ENCODE measurements at places on chromosomes 5 and 9.

- DNase-seq: no peak
Measured at GRCh38 chr9:134935701-134936345, 18.1 kb upstream of the FCN1 start.

- DNase-seq: no peak
Measured at GRCh38 chr5:31698673-31699072, 59.7 kb downstream of the PDZD2 start.

DNA sequence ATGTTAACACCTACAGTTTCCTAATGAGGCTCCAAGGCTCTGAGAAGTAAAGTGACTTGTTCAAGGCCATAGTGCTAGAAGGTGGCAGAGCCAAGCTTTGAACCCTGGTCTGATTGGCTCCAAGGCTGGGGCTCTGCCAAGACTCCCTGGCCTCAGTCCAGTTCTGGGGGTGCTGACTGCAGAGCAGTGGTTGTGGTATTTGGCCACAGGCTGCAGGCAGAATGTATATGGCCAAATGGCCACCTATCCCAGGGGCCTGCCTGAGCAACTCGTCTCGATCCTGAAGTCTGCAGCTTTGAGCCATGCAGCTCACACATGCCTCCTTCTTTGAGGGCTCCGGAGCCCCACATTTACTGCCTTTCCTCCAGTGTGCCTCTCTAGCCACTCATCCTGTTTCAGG, 9.7 kb upstream of the NEK6 start:
- DNase-seq: no peak

DNA sequence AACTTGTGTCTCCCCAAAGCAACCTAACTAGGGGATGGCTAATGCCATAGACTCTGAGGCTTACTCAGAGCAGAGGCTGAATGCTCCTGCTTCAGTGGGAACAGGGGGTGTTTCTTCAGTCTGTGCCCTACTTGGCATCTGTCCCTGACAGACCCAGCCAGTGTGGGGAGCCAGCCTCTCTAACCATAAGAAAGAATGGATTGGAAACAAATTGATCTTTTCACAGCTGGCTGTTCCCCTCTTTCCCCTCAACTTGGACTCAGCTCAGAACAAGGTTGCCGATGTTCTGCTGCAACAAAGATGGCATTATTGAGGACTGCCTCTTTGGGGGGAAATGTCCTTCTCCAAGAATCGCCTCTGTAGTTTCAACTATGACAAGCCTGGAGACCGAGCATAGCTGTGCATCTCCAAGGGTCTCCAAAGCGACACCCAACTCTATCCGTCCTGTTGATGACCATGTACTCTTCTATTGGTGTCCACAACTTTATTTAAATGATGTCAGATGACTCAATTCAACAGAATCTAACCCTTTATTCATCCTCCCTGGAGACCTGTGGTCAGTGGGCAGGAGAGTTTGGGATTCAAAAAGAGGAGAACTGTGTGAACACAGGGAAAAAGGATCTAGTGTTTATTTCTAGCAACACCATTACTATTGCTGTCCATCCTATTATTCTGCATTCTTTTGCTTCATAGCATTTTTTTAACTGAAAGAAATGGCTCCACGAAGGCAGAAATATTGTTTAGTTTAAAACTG, 24.7 kb upstream of the TNC start:
- no peak for DNase-seq

GRCh38 chr5:180341595-180341994, 11.5 kb downstream of the GFPT2 start:
- no peak for DNase-seq

- DNase-seq: no peak
Measured at GRCh38 chr5:66849803-66850202, 253.6 kb downstream of the MAST4 start.

GRCh38 chr9:87708546-87708945, 17.4 kb upstream of the CTSL start:
- DNase-seq: no peak

DNA sequence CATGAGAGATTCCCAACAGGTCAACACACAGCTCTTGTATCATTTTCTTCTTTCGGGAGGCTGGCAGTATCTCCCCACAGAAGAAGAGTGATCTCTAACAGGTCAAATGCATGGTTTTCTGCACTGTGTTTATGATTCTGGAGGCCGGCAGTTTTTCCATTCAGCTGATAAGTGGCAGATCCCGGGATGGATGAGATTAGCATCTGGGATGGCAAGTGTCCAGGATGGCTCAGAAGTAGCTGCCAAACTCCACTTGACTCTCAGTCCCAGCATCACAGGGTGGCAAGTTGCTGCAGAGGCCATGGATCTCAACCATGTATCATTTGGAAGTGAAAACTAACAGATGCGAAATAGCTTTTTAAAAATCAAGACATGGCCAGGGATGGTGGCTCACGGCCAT, 97.8 kb upstream of the SLC44A1 start:
- no peak for DNase-seq

DNA sequence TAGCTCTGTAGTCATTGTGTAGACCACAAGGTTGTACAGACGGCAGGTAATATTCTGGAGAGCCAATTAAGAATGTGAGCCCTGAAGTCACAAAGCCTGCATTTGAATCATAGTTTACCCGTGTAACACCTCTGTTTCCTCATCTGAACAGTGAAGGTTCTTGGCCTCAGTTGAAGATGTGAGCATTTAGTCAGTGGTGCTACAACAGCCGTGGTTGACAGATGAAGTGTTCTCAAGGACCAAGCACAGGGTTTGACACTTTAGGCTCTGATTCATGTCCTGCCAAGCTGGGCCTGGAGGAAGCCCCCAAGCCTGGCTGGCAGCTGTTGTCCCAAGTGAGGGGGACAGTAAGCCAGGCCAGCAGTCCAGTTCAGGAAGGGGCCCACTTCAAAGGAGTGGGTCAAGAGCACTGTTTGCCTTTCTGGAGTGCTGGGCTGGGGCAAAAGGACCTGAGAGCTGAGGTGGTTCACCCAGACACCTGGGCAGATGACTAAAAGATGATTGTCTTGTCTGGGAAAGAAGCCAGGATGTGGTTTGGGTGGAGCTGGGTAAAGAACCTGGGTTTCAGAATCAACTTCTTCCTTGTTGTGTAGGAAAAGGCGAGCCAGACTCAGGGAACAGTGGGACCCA, 20.7 kb downstream of the FAXDC2 start:
- no peak for DNase-seq

- no peak for DNase-seq
Measured at GRCh38 chr9:131666029-131666428, 73.8 kb downstream of the RAPGEF1 start.

DNA sequence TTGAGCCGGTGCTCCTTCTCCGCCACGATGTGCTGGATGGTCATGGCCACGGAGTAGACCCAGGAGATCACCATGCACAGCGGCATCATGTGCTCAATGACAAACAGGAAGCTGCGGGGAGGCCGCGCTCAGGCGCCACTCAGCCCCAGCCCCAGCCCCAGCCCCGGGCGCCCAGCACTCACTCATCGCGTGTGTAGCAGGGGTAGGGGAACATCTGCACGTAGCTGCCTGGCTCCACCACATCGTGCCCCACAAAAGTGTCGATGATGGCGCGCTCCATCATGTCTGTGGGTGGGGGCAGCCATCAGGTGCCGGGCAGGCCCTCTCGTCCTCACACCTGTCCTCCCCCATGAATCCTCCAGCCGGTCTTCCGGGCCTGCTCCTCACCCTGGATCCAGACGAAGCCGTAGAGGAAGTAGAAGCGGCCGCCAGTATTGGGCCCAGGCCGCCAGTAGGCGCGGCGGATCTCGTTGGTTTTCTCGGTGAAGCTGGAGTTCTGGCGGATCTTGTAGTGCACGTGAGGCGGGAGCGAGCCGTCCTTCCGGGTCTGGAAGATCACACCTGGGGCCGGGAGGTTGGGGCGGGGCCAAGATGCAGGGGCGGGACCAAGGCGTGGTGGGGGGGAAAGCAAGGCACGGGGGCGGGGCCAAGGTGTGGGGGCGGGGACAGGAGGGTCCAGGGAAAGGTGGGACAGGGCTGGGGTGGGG, 10.1 kb downstream of the ABCA2 start:
- DNase-seq: no peak

DNA sequence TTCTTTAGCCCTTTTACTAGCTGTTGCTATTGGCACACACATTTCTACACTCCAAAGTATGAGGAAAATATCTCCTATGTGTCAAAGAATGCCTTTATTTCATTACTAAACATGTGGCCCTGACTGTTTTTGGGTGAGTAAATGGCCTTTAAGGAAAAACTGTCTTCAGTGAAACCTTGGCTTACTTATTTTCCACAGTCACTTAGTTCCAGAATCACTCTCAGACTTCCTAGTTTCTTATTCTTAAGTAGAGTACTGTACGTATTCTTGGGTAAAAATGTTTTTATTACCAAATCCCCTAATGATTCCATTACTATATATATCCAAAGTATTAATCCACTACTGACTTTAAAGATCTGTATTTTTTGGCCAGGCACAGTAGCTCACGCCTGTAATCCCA, 27.5 kb downstream of the ERP44 start:
- no peak for DNase-seq

DNA sequence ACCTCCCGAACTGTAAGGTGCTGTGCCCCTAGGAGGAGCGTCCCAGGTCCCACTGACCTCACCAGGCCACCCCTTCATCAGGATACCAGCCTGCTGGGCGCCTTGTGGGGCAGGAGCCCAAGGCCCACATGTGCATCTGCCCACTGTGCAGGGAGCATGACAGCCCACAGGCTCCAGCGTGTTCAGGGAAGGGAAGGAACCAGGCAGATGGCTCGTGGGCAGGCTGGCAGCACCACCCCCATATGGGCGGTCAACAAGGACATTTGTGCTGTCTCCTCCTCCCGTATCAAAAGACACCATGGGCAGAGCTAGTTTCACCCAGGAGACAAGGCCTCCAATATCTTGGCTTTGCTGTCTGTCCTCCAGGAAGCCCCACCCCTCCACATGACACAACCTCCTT, 85.5 kb upstream of the PPP1R26 start:
- no peak for DNase-seq

- DNase-seq: no peak
Measured at GRCh38 chr5:171355302-171355724, 32.3 kb upstream of the NPM1 start.

GRCh38 chr5:83645936-83646335, 74.7 kb downstream of the HAPLN1 start:
- DNase-seq: no peak

Data from neuronal stem cell (in vitro differentiated cells).